ENCODE measurements at places on chromosomes 12 and 14. TPM values are rescaled to one million over a fixed set of nuclear protein-coding genes. Genes with fewer than 3 reads are reported as not detected.

Gene NUAK1
- 12.8 TPM for total RNA-seq

Gene LMO3
- under 0.01 TPM for total RNA-seq

Gene TPH2
- total RNA-seq = not detected

Gene OR4K17
- not detected for total RNA-seq

Gene CCDC196
- total RNA-seq = not detected
